CD4-positive, alpha-beta T cell treated with Interleukin-21 for 1 hour (primary cell): ENCODE measurements at places on chromosomes 2 and 18.

GRCh38 chr18:74683573-74683972, 85.9 kb downstream of the ZNF407 start:
- no peak for DNase-seq

- DNase-seq: no peak
Measured at GRCh38 chr2:26459991-26460612, 17.8 kb downstream of the OTOF start.

DNA sequence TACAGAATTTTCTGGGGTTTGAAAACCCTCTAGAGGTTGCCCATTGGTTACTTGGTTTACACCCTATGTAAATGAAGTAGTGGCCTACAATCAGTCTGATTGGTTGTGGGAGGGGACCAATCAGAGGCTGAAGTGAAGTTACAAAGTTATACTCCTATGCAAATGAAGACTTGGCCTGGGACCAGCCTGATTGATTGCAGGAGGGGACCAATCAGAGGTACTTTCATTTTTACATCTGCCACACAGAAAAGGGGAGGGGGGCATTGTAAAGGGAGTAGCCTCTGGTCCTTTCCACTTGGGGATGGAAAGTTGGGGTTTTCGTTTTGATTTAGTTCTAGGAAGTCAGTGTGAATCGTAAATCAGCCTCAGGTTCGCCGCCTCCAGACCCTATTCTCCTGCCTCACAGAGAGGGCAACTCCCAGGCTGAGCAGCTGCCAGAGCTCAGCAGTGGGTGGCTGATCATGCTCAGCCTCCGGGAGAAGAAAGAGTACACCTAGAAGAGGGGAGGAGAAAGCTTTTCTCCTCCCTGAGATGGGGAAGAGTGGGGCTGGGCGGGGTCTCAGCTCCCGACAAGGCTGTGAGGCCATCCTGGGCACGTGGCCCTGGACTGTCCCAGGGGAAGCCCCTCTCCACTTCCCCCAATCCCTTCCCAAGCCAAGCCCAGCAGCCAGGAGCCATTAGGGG, 372.5 kb downstream of the GALR1 start:
- DNase-seq: peak; percentile 55

DNA sequence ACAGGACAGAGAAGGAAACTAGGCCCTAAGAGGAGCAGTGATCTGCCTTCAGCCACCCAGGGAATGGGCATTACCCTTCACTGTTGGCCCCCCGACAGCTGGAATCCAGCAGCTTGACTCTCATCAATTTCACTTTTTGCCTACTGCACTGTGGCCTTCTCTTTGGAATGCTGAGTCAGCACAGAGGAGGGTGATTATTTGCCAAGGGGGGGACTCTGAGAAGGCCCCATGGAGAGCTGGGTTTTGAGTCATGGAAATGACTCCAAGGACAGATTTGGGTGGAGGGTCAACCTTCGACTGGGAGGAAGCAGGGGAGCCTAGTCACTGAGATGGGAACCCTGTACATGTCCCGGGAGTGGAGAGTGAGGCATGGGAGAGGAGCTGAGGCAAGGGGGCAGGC, 38.1 kb upstream of the NTSR2 start:
- DNase-seq: no peak

- DNase-seq: peak; percentile 47
Measured at GRCh38 chr2:231781798-231782726, 980 bp upstream of the PDE6D start.

- DNase-seq: no peak
Measured at GRCh38 chr2:45743531-45744396, 92.3 kb downstream of the PRKCE start.

DNA sequence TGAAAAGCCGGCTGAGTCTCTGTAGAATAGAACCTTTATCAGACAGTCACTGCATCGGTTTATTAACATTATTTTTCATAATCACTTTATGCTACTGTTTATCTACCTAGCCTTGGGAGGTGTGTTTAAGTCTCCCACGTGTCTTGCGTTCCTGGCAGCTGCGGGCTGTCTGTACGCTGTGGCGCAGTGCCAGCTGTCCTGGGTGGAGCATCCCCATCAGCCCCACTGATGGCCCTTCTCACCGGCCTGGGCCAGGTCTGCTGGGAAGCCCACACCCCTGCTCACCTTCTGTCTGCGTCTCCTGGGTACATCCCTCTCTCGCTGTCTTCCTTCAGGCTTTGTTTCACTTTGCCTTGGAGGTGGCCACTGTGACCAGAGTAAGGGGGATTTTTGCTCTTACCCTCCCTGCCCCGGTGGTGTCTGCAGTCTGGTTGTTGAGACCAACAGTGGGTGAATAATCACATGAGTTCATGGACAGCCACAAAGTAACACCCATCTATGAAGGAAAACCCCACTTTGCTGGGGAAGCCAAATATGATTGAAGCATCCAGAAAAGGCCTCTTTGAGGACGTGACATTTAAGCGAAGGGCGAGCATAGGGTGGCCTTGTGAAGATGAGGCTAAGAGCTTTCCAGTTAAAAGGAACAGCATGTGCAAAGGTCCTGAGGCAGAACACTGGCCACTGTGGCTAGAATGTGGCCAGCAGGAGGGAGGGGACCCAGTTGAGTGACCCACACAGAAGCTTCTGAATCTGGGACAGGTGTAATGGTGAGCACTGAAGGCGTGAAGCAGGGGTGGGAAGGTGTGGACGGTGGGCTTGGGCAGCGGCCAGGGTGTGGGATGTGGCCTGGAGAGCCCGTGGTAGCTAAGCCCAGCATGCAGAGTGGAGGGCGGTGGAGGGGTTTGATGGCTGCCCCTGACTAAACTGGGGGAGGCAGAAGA, 41.7 kb downstream of the RAMP1 start:
- peak; percentile 23 for DNase-seq

- DNase-seq: no peak
Measured at GRCh38 chr2:207240649-207241048, 74.9 kb upstream of the KLF7 start.

DNA sequence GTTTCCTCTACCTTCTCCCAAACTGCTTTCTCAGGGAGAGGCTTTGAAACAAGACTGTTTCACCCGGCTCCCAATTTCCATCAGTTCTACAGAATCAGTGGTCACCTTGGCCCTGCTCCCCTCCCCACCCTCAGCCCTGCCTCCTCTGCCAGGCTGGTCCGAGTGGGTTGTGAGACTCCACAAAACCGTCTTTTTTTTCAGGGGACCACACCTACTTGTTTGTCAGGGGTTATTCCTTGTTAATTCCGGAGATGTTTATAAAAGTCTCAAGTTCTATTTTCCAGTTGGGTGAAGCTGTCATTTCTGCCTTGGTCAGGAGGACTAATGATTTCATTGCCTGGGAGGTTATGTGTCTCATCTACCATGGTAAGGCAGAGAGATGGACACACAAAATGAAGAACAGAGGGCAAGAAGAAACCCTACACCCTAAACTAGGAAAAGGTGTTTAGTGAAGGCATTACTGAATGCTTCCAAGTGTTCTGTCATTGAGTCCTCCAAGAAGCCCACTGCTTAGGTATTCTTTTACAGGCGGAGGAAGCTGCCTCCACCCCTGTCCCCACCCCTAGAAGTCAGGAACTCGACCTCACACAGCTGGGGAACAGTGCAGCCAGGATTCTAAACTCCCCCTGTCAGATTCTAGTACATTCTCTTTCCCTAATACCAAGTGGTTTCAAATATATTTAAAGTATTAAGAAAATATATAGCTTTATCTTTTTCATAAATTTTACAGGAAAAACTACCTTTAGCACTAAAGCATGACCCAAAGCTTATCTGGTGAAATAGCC, 46.3 kb downstream of the COPS8 start:
- no peak for DNase-seq

GRCh38 chr2:78065366-78065765, 543.2 kb upstream of the LRRTM4 start:
- DNase-seq: no peak

DNA sequence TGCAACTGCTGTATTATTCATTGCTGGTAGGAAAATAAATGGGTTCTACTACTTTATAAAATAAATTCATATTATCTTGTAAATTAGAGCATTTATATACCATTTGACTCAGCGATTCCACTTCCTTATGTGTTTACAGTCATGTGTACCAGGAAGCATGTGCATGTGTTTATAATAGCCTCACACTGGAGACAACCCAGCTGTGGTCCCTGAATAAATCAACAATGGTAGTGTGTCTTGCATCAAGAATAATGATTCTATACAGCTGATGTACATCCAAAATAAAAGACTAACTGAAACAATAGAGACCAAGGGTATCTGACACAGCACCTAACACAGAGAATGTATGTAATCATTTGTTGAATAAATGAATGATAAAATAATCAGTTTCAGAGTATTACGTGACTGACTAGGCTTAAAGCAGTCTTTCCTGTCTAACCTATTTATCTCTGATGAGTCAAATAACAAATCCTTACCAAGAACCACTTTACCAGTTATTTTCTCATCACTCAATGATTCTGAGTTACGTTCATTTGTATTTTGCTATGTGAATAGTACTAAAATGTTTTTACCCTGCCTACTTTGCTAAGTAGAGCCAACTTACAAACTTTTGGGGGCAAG, 216.8 kb downstream of the UBE2E3 start:
- peak; percentile 19 for DNase-seq

DNA sequence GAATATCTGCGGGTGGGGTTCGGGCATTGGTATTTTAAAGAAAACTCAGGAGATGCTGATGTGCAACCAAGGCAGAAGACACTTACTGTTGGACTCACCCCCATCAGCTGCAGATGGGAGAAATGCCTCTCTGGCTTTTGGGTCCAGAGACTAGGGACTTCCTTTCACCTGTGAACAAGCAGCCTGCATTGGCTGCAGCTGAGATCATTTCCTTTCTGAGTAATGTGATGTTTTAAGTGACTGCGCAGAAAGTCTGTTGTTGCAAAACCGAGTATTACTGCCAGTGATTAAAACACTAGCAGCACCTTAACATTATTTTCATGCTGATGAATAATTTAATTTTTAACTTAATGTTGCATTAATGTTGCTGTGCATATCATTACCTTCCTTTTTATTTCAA, 143.0 kb downstream of the TSN start:
- DNase-seq: no peak

GRCh38 chr18:48284743-48285142, 124.4 kb downstream of the ZBTB7C start:
- no peak for DNase-seq

- no peak for DNase-seq
Measured at GRCh38 chr2:69253611-69254301, 133.3 kb downstream of the GFPT1 start.

DNA sequence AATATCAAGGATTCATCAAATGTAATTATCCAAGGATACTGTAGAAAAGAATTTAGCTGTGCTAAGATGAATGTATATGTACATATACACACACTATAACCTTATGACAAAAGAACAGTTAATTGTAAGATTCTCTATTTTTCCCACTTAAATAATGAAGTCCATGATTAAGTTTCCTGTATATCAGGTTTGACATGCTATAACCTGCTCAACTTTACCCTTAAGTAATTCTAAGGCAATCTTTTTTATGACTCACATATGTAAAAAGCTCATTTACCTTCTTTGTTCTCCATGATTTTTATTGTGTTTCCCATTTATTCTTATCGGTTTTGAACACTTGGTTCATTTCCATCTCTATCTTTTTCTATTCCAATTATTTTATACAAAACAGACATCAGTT, 1213.1 kb upstream of the SLC39A10 start:
- no peak for DNase-seq

GRCh38 chr2:207670887-207671286, 40.6 kb upstream of the CCNYL1 start:
- DNase-seq: no peak

GRCh38 chr2:152099367-152100050, 665 bp upstream of the CACNB4 start:
- DNase-seq: no peak

DNA sequence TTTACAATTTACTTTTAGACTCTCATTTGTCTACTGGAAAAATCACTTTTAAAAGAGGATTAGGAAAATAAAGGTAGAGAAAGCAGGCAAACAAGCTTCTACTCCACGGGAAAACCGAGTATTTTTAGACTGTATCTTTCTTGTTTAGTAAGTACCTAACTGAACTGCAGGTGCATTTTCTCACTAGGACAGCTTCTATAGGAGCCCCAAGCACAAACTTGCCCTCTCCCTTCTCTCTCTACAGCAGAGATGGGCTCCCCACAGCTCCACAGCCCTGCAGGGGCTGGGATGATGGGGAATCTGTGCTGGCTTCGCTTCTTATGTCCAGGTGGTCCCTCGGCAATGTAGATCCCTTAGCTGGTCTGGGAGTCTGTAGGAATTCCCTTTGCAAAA, 16.2 kb downstream of the PSTPIP2 start:
- DNase-seq: no peak

- DNase-seq: peak; percentile 74
Measured at GRCh38 chr18:79962835-79963657, 1.4 kb upstream of the HSBP1L1 start.

DNA sequence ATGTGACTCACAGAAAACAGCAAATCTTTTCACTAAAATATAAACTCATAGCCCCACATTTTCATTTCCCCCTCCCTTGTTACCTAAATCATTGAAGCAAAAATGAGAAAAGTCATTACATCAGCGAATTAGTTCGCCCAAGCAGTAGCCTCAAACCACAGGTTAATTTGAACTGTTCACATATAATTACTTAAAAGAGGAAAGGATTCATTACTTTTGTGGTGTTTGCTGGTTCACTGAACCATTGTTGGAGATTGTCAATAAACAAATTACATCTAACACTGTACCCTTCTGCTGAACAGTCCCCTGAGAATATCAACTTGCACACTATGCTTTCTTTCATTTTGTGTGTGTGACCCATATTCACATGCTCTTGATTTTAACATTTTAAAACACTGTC, 238.7 kb downstream of the ERBB4 start:
- DNase-seq: no peak

- DNase-seq: no peak
Measured at GRCh38 chr2:218882461-218882816, 1.8 kb downstream of the WNT10A start.

DNA sequence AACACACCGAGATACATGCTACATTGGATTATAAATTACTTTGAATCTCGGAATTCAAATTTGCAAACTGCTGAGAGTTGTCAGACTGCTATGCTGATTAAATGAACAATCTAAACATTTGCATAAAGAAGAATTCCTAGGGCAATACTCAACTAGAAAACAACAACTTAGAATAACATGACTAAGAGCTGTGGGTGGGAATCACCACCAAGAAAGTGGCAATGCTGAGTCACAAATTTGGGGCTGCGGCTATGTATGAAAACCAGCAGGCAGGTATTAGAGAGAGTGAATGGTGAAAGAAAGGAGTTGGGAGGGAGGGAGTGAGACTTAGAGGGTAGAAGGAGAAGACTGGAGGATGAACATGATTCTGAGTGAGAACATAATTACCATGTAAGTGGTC, 559.5 kb downstream of the PIK3C3 start:
- no peak for DNase-seq

GRCh38 chr2:152613235-152613634, 104.0 kb downstream of the PRPF40A start:
- no peak for DNase-seq

GRCh38 chr2:9975328-9975727, 23.8 kb downstream of the GRHL1 start:
- no peak for DNase-seq
